ENCODE measurements at places on chromosomes 3 and 15.
A peak's percentile ranks its signal among the peaks of the same experiment; 100 is the strongest.

DNA sequence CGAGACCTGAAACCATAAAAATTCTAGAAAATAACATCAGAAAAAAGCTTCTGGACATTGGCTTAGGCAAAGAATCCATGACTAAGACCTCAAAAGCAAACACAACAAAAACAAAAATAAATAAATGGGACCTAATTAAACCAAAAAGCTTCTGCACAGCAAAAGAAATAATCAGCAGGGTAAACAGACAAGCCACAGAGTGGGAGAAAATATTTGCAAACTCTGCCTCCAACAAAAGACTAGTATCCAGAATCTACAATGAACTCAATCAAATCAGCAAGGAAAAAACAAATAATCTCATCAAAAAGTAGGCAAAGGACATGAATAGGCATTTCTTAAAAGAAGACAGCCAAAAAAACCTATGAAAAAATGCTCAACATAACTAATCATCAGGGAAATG is 59.6 kb downstream of the DNAH12 start:
- DNase-seq: no peak

DNA sequence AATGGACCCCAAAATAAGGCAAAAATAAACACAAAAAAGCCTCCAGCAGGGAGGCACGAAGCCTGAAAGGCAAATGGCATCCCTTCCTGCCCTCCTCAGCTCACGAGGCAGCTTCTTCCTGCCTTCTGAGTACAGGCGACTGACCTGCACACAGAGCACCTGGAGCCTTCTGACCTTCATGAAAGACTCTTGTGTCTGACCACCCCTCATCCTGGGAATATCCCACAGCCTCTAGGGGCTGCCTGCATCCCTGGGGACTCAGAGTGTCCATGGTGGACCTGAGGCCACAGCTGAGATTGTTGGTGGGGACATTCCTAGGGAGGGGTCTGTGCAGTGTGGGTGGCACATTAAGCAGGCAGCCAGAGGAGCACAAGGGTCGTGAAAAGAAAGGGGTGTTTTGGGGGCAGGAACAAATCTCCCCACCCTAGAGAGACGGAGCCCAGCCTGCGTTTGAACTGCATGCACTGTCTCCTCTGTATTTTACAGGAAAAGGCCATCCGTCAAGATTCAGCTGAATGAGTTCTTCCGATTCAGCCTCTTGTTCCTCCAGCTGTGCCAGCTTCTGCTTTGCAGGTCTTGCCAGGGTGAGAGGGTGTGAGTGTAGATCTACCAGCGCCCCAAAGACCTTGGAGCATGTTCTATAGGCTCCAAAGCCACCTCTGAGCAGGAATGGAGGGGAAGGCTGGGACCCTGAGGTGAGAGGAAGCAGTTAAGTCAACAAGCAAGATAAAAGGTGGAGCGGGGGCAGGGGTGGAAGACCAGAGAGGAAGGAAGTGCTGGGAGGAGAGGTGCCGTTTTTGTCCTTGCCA is 80.4 kb upstream of the MEF2A start:
- DNase-seq: peak; percentile 39

DNA sequence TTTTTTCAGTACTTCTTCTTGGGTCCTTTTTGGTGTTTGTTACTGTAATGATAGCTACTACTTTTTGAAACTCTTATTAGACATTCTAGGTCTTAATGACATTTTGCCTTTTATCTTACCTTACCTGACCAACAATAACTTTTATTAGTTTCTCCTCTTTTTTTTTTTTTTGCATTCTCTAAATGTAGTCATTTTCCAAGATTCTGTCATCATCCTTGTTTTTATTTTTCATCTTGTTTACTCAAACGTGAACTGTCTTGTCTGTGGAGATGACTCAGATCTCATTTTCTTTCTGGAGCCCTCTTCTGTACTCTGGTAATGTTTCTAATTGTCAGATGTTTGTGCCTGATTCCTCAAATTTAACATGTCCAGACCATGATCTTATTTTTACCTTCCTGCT is 2.9 kb downstream of the ABHD5 start:
- no peak for DNase-seq

- DNase-seq: no peak
Observed at GRCh38 chr3:24370352-24371090, 124.1 kb downstream of the THRB start.

- no peak for DNase-seq
Observed at GRCh38 chr3:111956449-111956848, 22.4 kb upstream of the ABHD10 start.

GRCh38 chr15:95458721-95459120 is 871.8 kb upstream of the NR2F2 start:
- no peak for DNase-seq

DNA sequence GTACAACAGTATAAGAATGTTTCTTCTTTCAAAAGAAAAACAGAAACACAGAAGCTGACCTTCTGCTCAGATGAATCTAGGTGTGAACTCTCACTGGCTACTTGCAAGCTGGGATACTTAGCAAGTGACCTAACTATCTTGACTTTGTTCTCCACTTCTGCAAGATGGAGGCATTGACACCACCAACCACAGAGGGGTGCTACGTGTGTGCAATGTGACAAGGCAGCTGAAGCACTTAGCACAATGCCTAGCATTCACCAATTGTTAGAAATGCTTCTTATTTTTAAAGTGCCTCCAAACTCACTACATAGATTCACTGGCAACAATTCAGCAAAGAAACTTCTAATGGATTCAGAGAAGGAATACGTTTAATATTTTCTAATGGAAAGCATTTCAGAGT is 331.4 kb upstream of the WNT5A start:
- DNase-seq: no peak

- DNase-seq: no peak
Observed at GRCh38 chr15:92541291-92542200, 114.0 kb downstream of the FAM174B start.

GRCh38 chr15:76987896-76988860 is 6.7 kb upstream of the PSTPIP1 start:
- DNase-seq: no peak

DNA sequence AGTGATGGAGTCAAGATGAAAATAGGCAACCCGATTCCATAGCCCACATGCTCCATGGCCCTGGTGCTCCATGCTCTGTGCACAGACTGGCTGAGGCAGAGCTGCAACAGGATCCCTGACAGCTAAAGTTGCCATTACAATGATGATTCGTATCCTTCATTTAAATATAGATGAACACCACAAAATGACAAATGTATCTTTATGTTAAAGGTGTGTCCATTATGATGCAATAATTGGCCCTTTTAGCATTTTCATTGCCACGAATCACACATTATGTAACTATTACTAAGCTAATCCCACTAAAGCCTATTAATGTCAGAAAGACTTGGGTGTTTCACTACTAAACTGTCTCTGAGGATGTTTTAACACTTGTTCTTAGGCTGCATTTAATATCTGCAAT is 270.2 kb upstream of the THBS1 start:
- DNase-seq: no peak

GRCh38 chr3:14680716-14681115 is 5.8 kb downstream of the C3orf20 start:
- no peak for DNase-seq

- no peak for DNase-seq
Observed at GRCh38 chr15:60381148-60381788, 16.5 kb downstream of the ANXA2 start.

GRCh38 chr3:72892870-72893269 is 5.0 kb downstream of the GXYLT2 start:
- no peak for DNase-seq

DNA sequence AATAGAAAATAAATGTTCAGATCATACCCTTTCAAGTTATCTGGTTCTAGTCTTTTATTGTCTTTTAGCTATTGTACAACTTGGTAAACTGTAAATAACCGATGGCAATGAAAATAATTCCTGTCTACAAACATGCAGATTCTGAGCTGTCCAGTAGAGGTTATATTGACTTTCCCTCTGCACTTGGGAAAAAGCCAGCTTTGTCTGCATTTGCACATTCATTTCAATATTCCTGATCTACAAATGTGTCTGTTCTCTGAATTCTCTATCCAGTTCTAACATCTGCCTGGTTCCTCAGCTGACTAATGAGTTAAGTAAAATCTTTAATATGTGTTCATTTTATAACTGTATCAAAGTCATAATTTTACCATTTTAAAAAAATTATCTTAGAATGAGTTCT is 408.5 kb downstream of the ERC2 start:
- DNase-seq: no peak

DNA sequence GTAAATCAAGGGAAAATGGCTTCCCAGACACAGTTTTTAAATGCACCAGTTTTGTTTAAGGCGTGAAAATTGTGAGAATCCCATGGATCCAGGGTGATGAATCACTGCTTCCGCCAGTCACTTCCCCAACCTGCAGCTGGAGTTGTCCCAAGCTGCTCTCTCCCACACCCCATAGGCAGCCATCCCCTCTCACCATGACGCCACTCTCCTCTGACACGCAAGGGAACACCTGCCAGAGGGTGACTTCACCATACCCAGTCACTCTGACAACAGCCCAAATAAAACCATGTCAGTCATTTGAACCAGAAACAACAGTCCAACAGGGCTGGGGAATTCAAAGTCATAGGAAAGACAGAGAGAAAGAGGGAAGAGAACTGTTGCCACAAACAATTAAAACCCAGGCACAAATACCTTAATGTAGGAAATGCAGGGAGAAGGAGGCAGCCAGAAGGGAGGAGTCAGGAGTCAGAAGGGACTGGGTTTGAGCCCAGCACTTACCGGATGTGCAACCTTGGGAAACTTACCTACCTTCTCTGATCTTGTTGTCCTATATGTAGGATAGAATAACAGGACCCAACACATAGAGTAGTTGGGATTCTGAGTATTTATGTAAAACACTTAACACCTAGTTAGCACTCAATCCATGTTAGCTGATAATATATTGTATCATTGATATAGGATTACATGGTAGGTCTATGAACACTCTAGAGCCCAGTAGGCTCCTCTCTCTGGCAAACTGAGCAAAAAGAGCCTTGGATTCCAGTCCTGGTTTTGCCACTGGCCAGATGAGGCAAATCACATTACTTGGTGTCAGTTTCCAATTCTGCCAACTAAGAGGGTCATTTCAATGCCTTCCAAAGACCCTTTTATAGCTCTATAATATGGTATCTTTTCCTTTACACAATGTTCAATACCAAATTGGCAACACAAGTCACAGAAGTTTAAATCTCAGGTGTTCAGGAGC is 326.3 kb upstream of the ICE2 start:
- peak; percentile 82 for DNase-seq

GRCh38 chr3:39432342-39432741 is 25.8 kb downstream of the RPSA start:
- DNase-seq: no peak

Data from NCI-H1417 (cell line).